ENCODE measurements at places on chromosomes 6 and 20.

DNA sequence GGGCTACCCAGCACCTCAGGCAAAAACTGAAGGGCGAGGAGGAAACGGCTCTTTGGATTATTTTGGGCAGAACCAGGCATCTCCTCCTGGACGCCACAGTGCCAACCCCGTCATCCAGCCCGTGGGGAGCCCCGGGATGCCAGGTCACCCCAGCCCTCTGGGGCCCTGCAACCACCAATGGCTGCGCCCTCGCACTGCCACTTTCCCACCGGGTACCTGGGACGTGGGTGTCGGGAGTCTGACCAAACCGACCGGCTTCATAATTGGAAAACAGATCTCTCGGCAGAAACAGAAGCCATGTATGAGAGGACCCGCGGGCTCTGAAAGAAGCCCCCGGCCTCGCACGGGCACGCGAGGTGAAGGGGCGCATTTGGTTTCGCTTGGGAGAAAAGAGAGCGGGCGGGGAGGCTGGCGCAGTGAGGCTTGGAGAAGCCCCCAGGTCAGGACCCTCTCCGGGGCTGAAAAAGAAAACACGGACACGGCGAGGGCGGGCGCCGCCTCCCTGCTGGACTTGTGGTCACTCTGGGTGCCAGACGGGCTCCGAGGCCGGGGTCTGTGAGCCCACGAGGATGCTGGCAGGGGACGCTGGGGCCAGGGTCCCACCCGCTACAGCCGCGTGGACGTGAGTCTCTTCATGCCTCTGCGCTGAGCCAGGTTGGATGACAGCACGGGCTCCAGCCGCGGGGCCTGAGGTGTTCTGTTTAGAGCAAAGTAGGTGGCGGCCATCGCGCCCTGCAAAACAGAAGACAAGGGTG, 29.6 kb upstream of the MPC1 start:
- no peak for DNase-seq

GRCh38 chr20:16228722-16229121, 344.5 kb downstream of the KIF16B start:
- DNase-seq, result no peak

GRCh38 chr6:63349401-63349800, 29.6 kb upstream of the LGSN start:
- no peak for DNase-seq

DNA sequence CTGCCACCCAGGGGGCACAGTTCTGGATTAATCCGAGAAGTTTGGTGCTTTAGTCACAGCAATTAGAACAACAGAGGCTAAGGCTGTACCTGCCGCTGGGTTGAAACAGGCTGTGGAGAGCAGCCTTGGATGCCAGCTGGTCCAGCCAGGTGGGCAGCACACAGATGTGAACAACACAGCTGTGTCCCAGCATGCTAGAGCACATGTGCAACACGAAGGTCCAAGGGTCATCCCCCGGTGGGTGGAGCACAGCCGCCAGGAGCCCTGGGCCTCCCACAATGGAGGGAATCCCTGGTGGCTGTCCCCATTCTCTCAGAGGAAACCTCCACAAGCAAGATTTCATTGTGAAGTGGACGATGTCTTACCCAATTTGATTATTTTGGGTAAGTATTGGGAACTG, 99.2 kb upstream of the SYNDIG1 start:
- no peak for DNase-seq

GRCh38 chr20:25296094-25297093, 48.5 kb downstream of the PYGB start:
- no peak for DNase-seq

DNA sequence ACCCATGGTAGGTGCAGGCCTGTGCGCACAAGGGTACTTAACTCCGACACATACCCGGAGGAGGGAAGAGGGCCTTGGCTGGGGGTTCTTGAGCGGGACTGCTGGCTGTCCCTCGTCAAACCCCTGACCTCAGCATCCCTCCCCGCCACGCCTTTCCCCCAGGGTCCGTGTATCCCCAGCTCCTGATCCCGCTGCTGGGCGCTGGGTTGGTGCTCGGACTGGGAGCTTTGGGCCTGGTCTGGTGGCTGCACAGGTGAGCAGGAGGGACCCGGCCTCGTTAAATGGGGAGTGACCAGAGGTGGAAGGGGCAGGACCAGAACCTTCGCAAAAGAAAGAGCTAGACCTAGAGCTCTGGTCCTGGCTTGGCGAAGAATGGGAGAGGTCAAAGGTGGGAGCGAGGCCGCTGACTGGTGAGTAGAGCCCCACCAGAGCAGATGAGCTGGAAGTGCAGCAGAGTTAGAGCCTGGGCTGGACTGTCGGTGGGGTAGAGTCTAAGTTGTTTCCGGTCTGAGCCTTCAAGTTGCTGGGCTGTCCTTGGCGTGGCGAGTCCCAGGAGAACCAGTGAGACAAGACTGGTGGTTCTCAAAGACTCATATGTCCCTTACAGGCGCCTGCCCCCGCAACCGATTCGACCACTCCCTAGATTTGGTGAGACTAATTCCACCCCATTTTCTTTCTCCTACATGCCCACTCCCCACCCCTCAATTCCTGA, 963 bp downstream of the MPIG6B start:
- DNase-seq, result no peak

GRCh38 chr6:146914489-146915483, 289.4 kb upstream of the STXBP5 start:
- no peak for DNase-seq

- no peak for DNase-seq
Measured at GRCh38 chr20:63014710-63015109, 7.9 kb upstream of the BHLHE23 start.

DNA sequence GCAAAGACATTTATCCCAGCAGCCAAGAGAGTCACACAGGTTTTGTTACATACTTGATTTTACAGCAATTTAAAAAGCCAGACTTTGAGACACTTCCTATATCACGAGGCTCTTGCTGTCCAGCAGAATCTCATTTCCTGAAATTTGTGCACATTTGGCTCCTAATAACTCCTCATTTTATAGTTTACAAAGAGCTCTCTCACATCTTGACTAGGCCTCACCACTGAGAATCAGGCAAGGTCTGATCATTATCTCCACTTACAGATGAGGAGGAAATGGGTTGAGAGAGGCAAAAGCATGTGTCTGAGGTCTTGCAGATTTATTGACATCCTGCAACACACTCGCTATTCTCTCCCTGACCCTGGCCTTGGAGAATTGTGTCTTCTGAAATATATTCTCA, 426.8 kb downstream of the MAFB start:
- DNase-seq, result no peak

- no peak for DNase-seq
Measured at GRCh38 chr6:16766836-16767745, 5.8 kb upstream of the ATXN1 start.

DNA sequence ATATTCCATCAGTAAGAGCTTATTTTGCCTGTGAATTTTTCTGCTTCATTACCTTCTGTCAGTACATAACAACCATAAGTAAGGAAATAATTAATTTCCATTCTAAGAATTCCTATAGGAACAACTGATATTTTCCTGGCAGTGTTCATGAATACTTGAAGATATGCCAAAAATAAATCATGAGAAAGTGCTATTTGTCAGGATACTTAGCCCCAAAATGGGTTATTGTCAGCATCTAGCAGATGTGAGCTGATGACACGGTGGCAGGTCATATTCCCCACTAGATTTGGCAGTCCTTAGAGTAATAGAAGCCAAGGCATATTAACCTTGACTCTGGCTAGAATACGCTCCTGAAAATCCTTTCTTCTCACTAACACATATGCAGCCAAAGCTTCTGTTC, 43.2 kb upstream of the CRISP1 start:
- DNase-seq, result no peak

DNA sequence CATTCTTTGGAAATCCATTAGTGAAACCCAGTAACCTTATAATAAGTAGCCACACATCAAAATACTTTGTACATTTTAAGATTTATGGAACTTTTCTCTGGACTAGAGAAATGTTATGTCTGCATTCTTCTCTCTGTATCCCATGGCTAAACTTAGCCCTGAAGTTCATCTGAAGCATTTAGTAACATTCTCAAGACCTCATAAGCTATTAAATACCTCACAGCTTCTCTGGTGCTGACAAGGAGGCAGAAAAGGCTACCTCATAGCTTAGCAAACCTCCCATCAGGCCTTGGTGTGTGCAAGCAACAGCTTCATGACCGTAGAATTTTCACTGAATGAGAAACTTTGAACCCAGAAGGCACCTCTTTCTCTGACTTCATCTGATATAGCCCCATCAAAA, 38.9 kb upstream of the HDGFL1 start:
- no peak for DNase-seq

- DNase-seq, result no peak
Measured at GRCh38 chr20:50092436-50092835, 20.5 kb downstream of the UBE2V1 start.

DNA sequence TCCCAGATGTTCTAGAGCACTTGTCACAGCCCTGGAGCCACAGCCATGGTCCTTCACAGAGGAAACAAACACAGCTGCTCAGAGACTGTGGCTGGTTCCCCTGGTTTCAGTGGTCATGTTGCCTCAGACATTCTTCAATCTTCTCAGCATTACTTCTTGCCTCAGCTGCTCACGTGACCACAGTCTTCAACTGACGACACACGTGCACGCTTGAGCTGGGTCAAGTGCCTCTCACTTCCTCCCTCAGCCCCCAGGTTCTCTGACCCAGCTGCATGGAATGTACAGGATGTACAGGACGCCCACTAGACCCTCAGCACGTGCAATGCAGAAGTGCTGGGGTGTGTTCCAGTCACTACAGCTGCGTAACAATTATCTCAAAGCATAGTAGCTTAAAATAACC, 159.8 kb upstream of the GGTLC1 start:
- DNase-seq, result no peak

GRCh38 chr6:88760091-88760490, 203.3 kb downstream of the RNGTT start:
- DNase-seq, result no peak

- DNase-seq, result no peak
Measured at GRCh38 chr6:5813625-5814027, 193.1 kb downstream of the NRN1 start.

DNA sequence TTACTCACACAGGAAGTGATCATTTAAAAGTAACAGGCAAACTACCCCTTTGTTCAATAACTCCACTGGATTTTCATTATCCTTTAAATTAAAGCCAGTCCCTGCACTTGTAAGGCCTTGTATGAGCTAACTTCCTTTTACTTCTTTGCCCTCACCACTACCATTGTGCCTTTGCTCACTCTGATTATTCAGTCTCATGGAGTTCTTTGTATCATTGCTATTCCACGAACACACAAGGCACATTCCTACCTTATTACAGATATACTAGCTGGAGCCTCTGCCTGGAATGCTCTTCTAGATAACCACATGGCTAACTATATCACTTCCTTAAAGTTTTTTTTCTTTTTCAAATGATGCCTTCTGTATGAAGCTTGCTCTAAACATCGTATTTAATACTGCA, 748.6 kb upstream of the HS3ST5 start:
- DNase-seq, result no peak

DNA sequence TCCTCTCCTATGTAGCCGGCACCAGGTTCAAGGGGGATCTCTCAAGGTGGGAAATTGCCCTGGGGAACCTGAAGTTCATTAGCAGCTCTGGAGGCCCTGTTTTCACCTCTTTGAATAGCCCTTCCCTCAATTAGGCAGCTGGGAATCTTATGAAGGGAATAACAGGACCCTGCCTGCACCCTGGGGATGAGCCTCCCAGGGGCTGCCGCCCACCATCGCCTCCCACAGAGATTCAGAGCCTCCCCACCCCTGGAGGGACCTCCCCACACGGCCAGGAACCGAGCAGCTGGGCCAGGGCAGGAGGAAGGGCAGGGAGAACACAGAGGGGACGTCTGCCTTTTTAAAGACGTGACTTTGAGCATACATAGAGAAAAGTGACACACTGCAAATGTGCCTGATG, 4.6 kb upstream of the EEF1A2 start:
- DNase-seq, result no peak

- no peak for DNase-seq
Measured at GRCh38 chr6:159467473-159468041, 225.5 kb downstream of the SOD2 start.

DNA sequence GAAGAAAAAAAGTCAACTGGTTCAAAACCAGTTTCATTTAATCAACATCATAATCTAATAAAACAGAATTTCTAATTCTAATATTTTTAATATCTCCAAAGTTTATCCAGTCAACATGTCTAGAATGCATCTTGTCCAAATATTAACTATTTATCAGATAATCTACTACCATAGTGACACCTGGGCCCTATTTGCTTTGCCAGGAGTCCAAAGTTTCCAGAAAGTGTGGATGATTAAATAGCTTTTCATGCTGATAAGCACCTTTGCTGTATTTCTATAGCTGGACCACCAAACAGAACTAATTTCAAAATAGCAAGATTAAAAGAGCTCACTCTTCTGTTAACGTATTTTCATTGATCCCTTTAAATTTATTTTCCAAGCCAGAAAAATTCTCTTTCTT, 12.3 kb upstream of the TAAR1 start:
- DNase-seq, result no peak
